ENCODE measurements at places on chromosomes 7 and 10.

DNA sequence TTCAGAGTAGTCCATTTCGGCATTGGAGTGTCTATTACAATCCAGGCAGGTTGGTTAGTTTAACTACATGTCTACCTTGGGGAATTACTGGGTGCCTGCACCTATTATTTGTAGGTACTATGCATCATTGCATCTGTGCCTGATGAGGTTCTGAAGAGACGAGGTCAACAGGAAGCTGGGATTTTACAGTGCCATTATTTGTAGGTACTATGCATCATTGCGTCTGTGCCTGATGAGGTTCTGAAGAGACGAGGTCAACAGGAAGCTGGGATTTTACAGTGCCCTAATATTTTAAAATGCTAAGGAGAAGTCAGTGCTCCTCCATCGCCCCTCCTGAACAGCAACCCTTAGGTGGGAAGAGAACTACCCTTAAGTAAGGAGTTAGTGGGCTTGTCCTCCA, 41.7 kb downstream of the NPY start:
- no peak for DNase-seq

- peak; percentile 63 for DNase-seq
Observed at GRCh38 chr7:2019711-2020511, 212.8 kb downstream of the MAD1L1 start.

- DNase-seq, result no peak
Observed at GRCh38 chr7:83524277-83525075, 124.5 kb downstream of the SEMA3E start.

DNA sequence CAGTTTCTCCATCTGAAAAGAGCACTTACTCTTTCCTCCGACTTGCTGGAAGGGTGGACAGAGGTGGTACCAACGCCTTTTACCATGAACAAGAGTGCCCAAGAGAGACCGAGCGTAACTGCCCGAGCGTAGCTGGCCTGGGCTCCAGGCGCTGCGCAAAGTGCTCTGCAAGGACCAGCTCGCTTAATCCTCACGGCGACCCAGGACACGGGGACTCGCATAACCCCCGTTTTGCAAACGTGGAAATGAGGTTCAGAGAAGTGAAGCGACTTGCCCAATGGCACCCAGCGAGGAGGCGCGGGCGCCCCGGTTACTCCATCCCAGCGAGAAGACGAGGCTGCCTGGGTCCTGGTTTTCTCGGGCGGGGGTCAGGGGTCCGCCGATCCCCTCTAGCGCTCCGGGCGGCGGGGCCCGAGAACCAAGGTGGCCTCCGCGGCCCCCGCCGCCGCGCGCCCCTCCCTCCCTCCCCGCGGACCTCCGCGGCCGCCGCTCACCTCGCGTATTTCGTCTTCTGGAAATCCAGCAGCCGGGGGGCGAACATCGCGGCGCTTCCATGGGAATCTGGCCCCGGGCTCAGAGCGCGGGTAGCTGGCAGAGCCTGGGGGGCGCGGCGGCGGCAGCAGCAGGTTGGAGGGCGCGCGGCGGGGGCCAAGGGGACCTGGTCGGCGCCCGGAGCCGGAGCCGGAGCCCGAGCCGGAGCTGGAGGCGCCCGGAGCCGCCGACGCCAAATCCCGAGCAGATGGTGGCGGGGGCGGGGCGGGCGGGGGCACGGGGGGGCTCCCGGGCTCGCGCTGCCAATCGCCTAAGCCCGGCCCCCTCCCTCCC, at the start of gene MMD2:
TSS of gene MMD2 (minus strand) at position 711 of the 825 bp plus-strand sequence. CDS start at position 541, 170 bp downstream.
- peak; percentile 49 for DNase-seq

- no peak for DNase-seq
Observed at GRCh38 chr7:84490661-84491060, 296.1 kb upstream of the SEMA3A start.

DNA sequence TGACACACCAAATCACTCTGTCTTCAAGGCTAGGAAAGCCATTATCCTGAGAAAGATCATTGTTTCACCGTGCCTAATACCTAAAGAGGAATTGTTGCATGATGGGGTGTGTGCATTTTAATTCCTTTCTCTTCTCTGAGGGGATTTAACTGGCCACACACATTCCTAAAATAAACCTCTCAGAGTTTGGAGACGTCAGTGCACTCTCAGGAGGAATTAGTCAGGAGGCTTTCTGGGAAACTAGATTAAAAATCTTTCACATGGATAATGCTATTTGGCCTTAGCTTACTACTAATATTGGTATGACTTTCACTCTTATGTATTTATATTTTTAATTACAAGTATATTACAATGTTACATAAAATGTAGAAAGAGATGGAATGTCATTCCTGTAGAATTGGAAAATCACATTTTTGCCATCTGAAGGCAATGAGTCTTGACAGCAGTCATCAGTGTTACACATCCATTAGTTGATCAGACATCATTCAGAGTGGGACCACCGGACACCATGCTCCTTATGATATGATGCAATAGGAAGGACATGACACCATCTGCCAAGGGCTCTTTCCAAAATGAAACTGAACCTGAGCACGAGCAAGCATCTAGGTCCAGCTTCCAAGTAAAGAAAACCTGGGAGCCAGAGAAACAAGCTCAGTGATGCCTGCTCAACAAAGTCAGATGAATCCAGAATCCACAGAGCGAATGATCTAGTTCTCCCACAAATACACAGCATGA, 43.1 kb upstream of the TMEM273 start:
- DNase-seq, result no peak

- DNase-seq, result no peak
Observed at GRCh38 chr10:47444047-47444446, 39.9 kb downstream of the ANXA8 start.

GRCh38 chr10:132335189-132336063, 3.4 kb downstream of the LRRC27 start:
- no peak for DNase-seq

- peak; percentile 46 for DNase-seq
Observed at GRCh38 chr7:298375-298702, 8.4 kb downstream of the FOXL3 start.

GRCh38 chr10:113854761-113855588, 514 bp downstream of the NHLRC2 start:
- peak; percentile 79 for DNase-seq

All from activated effector memory CD4-positive, alpha-beta T cell treated with anti-CD3 and anti-CD28 coated beads, Interleukin-2, amount 50 U/mL, for 16 hours (primary cell).